ENCODE measurements at places on chromosomes 5 and 9.

DNA sequence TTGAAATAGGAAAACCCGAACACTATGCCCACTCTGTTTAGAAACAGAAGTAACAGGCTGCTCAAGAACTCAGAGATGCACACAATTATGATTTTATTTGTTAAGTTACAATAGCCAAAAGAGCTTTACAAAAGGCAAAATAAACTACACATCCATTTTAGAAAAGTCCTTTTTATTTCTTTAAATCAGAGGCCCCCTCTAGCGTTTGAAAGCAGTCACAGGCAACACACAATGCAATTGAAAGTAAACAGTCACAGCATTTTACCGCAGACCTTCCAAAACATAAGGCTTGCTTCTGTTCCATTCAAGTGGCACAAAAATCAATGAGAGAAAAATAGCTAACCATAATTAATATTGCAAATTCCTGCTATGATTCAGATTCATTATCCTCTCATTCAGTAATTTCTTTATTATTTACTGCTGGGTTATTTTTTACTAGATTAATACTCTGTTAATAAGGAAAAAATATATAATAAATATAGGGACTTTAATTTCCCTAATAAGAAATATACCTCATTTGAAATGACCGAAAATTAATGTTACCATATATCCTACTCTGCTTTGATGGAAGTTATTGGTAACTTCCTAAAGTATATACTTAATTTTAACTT is 78.3 kb downstream of the CEP120 start:
- DNase-seq, result peak; percentile 33

DNA sequence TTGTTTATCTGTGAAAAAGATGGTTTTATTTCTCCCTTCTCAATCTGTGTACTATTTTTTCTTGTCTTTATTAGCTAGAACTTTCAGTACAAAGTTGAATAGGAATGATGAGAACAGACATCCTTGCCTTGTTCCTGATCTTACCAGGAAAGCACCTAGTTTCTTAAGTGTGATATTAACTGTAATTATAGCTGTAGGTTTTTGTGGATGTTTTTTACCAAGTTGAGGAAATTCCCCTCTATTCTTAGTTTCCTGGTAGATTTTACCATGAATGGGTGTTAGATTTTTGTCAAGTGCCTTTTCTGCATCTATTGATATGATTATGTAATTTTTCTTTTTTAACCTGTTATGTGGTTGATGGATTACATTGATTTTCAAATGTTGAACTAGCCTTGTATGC is 68.7 kb downstream of the KCNN2 start:
- DNase-seq, result no peak

GRCh38 chr5:164073081-164073480 is 567.7 kb downstream of the MAT2B start:
- peak; percentile 11 for DNase-seq

GRCh38 chr5:35153375-35153932 is 76.8 kb downstream of the PRLR start:
- DNase-seq, result no peak

- no peak for DNase-seq
Observed at GRCh38 chr9:93266521-93267001, 82.6 kb downstream of the WNK2 start.

DNA sequence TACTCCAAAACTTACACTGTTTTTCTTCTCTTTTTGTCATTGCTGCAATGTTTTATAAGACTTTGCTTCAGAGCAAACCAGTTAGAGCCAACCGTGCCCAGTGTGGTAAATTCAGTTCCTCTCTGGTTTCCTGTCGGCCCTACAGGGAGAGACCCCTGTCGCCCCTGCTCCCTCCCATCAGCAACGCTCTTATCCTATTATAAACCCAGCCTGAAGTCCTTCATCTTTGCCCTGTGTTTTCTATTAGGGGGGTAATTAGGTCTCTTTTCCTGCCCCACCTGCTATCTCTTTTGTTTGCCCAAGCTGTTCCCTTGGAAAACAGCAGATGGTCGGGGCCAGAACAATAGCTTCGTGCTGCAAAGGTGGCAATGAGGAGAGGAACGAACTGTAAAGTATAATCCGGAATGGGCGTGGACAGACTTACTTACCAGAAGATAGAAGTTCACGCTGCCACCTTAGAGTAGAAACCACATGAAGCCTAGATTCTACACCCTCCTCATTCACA is 21.4 kb upstream of the OTULINL start:
- DNase-seq, result no peak

GRCh38 chr5:96642281-96642640 is 19.9 kb upstream of the CAST start:
- DNase-seq, result no peak

GRCh38 chr5:151740958-151741373 is 17.5 kb downstream of the ATOX1 start:
- no peak for DNase-seq

- DNase-seq, result no peak
Observed at GRCh38 chr9:124778575-124779367, 1.8 kb downstream of the OLFML2A start.
